Spinal cord (tissue), 10 donors: ENCODE measurements at places on chromosomes 13 and 19. TPM values are rescaled to one million over a fixed set of nuclear protein-coding genes. Genes with fewer than 3 reads are reported as not detected.

DNA sequence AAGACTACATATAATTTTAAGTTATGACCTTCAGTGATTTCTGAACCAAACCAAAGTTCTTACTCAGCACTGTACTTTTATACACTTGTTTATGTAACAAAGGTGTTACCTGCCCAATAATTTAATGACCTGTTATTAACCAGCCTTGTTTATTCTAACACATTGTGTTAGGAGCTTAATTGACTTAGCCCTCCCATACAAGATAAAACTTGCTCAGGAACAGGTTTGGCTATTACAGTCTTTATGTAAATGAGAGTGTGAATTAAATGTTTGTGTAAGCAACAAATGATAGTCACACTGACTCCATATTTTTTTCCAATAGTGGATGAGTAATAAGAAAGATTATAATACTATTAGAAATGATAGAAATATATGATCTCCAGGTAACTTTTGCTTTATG lies 51.8 kb upstream of the MYCBP2 start:
- H3K4me1 ChIP-seq, result no peaks in the 10 kb centered on the region
- DNase-seq, result no peak
- H3K4me3 ChIP-seq, result no peak overlapping the region
- H3K27ac ChIP-seq, result no peak overlapping the region
- H3K36me3 ChIP-seq, result no peaks in the 10 kb centered on the region

- H3K36me3 ChIP-seq, result peaks cover 55% of the 10 kb centered on the region
- H3K4me1 ChIP-seq, result peaks cover 32% of the 10 kb centered on the region
- H3K4me3 ChIP-seq, result no peak overlapping the region
- H3K27ac ChIP-seq, result no peak overlapping the region
- no peak for DNase-seq
Measured at GRCh38 chr19:48968179-48968661, 3.1 kb downstream of the FTL start.

NLRP5 gene
- total RNA-seq, result not detected

- no peak overlapping the region for H3K4me3 ChIP-seq
- H3K27me3 ChIP-seq, result no peaks in the 10 kb centered on the region
- no peak overlapping the region for H3K27ac ChIP-seq
Measured at GRCh38 chr13:40123962-40124632, 468.6 kb downstream of the COG6 start.

DNA sequence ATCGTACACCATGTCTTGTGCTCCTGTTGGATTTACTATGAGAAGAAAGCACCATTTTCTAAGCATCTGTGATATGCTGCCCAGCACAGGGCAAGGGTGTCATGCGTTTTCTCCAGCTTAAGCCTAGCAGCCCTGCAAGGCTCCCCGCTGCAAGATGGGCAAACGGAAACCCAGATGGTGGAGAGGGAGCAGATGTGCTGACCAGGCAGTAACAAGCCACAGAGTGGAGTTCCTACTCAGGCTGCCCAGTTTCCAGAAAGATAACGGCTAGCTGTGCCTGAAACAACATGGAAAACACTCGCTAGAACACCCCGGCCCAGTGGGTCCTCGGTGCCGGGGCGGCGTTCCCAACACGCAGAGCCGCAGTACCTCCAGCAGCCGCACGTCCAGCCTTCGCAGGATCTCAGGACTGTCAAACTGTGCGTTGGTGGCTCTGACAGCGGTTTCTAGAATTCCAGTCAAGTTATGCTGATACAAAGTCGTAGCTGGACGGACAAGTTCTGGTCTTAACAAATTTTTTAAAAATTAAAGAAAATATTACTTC lies 68.4 kb downstream of the TUBGCP3 start:
- no peak overlapping the region for H3K27ac ChIP-seq
- no peaks in the 10 kb centered on the region for H3K27me3 ChIP-seq
- H3K4me3 ChIP-seq, result no peak overlapping the region

DNA sequence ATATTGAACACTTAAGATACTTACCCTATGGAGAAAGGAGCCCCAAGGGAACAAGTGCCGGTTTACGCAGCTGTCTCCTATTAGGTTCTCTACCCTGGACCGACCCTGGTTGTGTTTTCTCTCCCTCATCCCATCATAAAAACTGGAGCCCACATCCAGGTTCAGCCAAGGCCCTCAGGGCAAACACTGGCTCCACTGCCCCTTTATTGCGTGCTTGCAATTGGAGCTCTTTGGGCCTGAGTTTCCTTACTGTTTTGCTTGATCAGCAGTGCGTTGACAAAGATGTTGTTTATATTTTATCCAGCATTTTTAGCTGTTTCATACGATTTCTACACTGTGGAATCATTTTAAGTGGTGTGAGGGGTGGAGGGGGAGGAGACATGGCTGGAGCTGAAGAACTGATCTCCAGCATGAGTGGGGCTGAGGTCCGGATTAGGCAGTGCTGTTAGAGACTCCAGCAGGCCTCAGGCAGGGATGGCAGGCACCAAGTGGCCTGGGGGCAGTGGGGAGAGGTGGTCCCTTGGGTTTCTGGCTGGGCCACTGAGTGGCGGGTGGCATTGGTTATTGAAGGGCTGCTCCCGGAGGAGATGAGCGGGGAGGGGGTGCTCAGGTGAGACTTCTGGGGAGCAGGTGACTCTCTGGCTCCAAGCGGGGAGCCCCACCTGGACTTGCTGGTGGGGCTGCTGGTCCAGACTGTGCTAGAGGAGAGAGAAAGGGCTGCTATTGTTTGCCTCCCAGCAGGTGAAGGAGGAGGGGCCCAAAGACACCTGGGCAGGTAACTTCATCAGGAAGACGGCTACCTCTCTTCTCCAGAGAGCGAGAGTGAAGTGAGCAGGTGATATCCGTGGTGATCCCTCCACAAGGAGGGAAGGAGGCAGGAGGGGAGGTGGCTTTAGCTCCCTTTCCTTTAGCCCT lies 62.4 kb upstream of the RNF113B start:
- H3K36me3 ChIP-seq, result peaks cover 7% of the 10 kb centered on the region
- H3K27ac ChIP-seq, result no peak overlapping the region
- peaks cover 4% of the 10 kb centered on the region for H3K4me1 ChIP-seq
- DNase-seq, result no peak
- H3K4me3 ChIP-seq, result no peak overlapping the region

DNA sequence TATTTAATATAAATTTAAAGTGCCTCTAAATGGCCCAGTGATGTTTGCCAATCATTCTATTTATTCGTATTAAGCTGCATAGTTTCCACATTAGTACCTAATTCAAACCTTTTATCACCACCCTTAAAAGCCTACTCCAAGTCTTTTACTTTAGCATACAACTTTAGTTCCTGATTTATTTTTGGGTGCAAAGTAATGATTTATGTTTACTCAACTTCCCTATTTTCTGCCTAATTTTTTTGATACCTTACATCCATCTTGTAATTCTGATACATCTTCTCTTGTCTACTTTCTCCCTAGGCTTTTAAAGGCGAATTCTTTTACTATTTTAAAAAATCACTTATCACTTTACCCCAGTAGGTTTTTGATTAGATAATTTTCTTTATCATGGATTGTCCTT lies 2651.1 kb upstream of the PCDH20 start:
- no peaks in the 10 kb centered on the region for H3K36me3 ChIP-seq
- H3K4me1 ChIP-seq, result no peaks in the 10 kb centered on the region
- DNase-seq, result no peak
- no peak overlapping the region for H3K27ac ChIP-seq

DNA sequence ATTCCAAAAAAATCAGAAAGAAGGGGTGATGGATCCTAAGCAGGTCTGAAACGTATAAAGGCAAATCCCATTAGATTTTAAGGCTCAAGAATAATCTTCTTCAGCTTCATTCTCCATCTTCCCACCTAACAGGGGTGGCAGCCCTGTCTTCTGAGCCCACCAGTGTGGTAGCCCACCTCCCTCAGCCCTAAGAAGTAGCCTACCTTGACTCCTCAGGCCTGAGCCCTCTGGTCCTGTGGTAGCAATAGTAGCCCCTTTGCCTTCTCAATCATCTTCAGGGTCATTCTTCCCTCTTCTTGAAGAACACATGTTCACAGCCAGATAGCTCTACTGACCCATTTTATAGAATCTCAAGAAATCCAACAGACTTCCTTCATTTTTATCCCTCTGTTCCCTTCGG lies 33.7 kb downstream of the N4BP2L2 start:
- no peaks in the 10 kb centered on the region for H3K4me1 ChIP-seq
- no peak overlapping the region for H3K4me3 ChIP-seq
- H3K27ac ChIP-seq, result no peak overlapping the region
- no peaks in the 10 kb centered on the region for H3K27me3 ChIP-seq
- peaks cover 4% of the 10 kb centered on the region for H3K36me3 ChIP-seq

GRCh38 chr13:31072041-31072440 lies 89.7 kb downstream of the HSPH1 start:
- H3K27me3 ChIP-seq, result no peaks in the 10 kb centered on the region
- no peaks in the 10 kb centered on the region for H3K36me3 ChIP-seq
- peaks cover 8% of the 10 kb centered on the region for H3K4me1 ChIP-seq
- H3K27ac ChIP-seq, result no peak overlapping the region
- H3K4me3 ChIP-seq, result no peak overlapping the region

ZNF45 gene
- 20.6 TPM for total RNA-seq

- no peak overlapping the region for H3K4me3 ChIP-seq
- H3K4me1 ChIP-seq, result peaks cover 6% of the 10 kb centered on the region
- H3K27ac ChIP-seq, result no peak overlapping the region
Measured at GRCh38 chr13:29748097-29748496, 102.3 kb downstream of the UBL3 start.

SYT5 gene
- total RNA-seq, result 28.1 TPM

VSTM2B gene
- total RNA-seq, result 10.6 TPM

DNA sequence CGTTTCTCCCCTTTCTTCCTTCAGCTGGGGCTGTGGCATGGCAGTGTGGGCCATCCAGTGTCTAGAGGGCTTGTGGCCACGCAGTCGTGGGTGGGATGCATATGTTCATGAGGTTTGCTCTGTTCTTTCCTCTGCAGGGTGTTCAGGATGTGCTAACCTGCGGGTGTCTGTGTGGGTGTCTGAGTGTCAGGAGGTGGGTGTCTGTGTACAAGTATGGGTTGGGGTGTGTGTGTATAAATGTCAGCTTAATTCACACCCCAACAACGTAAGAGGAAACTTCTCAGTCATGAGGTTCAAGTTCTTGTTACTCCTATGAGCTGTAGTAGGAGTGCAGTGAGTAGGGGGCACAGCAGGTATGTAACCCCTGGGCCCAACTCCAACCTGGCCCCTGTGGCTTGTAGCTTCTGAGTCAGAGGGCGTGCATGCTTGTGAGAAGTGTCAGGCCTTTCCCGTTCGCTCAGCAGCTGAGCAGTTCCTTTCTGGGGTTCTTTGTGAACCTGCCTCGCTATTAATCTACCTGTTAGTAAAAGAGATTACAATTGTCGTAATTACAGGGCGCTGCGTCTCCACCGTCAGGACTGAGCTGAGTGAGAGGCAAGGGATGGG lies 49.1 kb downstream of the NFIX start:
- no peak for DNase-seq
- peaks cover 34% of the 10 kb centered on the region for H3K36me3 ChIP-seq
- no peak overlapping the region for H3K27ac ChIP-seq
- H3K4me3 ChIP-seq, result no peak overlapping the region

CCDC70 gene
- not detected for total RNA-seq

DNA sequence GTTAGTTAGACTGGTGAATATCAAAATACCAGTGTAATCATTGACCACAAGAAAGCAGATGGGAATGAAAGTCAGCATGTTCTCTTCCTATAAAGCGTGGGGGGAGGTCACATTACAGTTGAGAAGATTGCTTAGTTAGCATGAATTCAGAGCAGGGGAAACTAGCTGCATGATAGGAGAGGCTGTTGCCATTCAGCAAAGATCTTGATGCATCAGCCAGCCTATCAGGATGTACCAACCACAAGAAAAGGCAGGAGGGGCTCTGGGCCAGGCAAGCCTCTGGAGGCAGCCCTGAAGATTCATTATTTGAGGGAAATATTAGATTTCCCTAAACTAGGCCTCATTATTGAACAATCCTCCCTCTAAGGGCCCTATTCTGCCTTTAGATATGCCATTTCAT lies 5.0 kb upstream of the MTMR6 start:
- H3K27me3 ChIP-seq, result peaks cover 3% of the 10 kb centered on the region
- H3K4me3 ChIP-seq, result no peak overlapping the region
- H3K4me1 ChIP-seq, result no peaks in the 10 kb centered on the region
- DNase-seq, result no peak
- H3K36me3 ChIP-seq, result no peaks in the 10 kb centered on the region

DNA sequence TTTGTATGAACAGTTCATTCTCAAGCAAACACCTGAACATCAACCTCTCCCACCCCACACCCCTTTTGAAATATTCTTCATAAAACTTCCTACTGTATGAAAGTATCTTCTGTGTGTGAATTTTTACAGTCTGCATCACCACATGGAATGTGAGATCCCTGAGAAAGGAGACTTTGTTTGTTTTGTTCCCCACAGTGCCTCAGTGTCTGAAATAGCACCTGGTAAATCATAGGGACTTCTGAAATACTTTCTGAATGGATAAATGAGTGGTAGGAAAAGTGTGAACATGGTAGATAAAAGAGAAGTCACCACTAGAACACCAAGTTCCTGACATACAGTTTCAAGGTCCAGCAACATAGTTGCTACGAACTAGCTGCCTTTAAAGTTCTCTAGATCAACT lies 1071.2 kb downstream of the EFNB2 start:
- no peak for DNase-seq
- no peaks in the 10 kb centered on the region for H3K36me3 ChIP-seq
- no peaks in the 10 kb centered on the region for H3K4me1 ChIP-seq
- H3K27me3 ChIP-seq, result no peaks in the 10 kb centered on the region

DNA sequence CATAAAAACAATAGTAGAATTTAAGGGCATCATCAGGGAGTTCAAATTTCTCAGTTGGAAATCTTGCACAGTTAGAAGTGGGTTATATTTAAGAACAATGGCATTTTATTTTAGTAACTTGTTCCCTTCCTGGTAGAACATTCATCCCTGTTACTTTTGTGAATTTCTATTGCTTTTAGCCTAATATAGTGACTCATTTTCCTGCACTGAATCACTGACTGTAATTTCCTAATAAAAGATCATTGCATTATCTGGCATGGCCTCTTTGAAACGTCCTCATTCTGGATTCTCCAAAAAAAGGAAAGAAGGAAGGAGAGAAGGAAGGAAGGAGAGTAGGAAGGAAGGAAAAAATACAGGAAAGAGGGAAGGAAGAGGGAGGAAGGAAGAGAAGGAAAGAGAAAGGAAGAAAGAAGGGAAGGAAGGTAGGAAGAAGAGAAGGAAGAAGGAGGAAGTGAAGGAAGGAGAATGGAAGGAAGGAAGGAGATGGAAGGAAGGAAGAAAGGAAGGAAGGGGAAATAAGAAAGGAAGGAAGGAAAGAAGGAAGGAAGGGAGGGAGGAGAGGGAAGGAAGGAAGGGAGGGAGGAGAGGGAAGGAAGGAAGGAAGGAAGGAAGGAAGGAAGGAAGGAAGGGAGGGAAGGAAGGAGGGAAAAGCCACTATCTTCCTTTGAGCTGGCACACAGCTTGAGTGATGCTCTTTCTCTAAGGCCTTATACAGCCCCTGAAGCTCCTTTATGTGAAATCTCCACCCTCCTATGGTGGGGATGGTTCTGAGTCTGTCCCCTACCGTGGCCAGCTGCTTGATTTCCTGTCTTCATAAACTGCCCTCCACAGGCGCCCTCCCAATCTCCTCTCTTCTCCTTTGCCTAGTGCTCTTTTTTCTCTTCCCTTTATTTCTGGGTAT lies 29.8 kb upstream of the TM9SF2 start:
- H3K4me3 ChIP-seq, result no peak overlapping the region
- H3K27me3 ChIP-seq, result no peaks in the 10 kb centered on the region
- no peak for DNase-seq
- H3K36me3 ChIP-seq, result no peaks in the 10 kb centered on the region
- no peaks in the 10 kb centered on the region for H3K4me1 ChIP-seq

CYP2A13 gene
- total RNA-seq, result not detected

THSD1 gene
- total RNA-seq, result 10.0 TPM

FCER2 gene
- 0.59 TPM for total RNA-seq
